Body of pancreas (tissue), 4 donors: ENCODE measurements at places on chromosomes 4 and X.

- DNase-seq, result peak; percentile 53
Observed at GRCh38 chrX:12814420-12814819, 23.2 kb downstream of the PRPS2 start.

DNA sequence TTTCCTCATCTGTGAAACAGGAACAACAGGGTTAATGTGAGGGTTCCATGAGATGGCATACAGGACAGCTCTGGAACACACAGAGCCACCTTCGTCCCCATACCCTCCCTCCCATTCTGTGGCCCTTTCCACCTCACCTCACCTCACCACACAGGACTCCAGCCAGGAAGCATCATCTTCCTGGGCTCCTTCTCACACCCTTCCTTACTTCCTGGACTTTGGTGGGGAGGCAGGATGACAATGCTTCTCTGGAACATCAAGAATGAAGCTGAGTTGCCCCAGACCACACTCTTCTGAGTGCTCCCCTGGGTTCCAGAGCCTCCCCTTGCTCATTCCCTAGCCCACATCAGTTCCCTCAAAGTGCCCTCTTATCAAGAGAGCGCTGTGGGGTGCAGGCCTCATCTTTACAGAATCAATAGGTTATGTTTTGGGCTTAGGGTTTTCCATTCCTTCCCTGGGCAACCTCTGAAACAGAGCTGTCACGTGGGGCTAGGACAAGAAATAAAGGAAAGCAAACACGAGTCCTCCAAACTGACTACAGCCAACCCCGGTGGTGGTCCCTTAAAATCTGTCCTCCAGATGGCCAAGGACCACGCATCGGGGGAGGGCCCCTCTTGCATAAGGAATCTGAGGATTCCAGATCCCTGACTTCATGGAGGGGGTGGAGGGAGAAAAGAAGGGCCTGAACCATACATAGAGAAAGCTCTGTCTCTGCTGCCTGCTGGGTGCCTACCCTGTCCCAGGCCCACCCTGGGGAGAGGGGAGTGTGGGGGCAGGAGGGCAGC, 74.4 kb upstream of the ATP6AP2 start:
- no peak for DNase-seq

- no peak for DNase-seq
Observed at GRCh38 chrX:46621572-46621971, 48.0 kb downstream of the CHST7 start.

- DNase-seq, result no peak
Observed at GRCh38 chr4:24330172-24330571, 254.2 kb downstream of the DHX15 start.

GRCh38 chrX:136189222-136189621, 41.9 kb downstream of the FHL1 start:
- DNase-seq, result no peak

DNA sequence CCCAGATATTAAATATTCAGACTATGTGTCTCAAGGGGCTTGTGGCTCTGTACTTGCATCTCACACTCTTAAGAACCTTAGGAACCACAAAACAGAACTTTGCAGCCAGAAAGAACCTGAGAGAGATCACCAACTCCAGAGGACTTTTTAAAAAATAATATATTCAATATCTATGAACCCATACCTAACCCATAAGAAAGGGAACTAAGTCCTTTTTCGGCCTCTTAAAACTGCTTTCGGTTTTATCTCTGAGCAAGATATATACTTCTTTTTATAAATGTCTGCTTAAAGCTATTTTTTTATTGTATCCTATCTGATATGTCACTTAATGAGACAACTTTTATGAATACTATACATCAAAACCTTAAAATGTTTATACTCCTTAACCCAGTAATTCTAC, 10.9 kb downstream of the SMARCA1 start:
- no peak for DNase-seq

DNA sequence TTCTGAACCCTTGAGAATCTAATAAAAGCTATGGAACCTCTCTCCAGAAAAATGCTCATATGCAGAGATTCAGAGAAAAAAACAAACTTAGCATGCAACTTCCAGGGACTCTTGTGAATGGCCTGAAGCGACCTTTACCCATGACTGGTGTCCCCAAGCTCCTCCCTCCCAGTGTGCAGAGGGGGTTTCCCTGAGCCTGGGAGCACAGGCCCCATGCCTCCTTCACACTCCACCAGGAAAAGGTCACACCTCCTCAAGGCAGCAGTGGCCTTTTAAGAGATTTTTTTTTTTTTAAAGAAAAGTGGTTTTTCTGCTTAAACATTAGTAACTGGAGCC, 13.3 kb upstream of the UBA6 start:
- no peak for DNase-seq

- no peak for DNase-seq
Observed at GRCh38 chrX:154024271-154024670, 4.6 kb upstream of the IRAK1 start.

GRCh38 chr4:184215709-184216328, 1.9 kb downstream of the ENPP6 start:
- no peak for DNase-seq

DNA sequence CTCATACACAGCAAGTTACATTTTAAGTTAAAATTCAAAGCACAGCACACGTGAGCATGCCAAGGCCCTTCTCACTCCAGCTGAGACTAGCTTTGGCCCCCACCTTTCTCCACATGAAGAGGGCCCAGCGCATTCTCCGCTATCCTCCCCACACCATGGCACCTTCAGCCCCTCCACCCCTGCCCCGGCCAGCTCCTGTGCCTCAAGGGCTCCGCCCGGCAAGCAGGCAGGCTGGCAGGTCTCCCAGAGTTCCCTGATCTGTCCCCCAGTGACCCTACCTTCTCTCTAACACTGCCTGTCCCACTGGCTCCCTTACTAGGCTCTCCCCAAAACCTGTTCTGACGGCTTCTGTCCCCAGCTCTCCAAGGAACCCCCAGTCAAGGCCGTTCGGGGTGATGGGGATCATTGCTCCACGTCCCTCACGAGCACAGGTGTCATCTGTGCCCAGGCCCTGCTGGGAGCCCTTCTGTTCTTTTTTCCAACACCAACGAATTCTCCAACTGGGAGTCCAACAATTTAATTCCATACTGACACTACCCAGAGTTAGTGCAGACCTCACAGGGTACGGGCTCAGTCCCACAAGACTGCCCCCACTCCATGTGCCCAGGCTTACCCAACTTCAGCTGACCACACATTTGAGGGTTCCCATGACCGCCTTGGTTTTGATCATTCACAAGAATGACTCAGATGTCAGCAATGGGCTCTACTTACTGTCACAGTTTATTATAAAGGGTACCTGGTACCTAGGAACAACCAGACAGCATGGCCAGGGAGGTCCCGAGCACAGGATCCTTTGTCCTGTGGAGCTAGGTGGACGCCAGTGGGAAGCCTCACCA, 4.2 kb downstream of the LETM1 start:
- DNase-seq, result peak; percentile 51

- no peak for DNase-seq
Observed at GRCh38 chr4:99816545-99817308, at the start of gene DAPP1. Gene DAPP1 (plus strand): TSS chr4:99816827. CDS start chr4:99816914, 87 bp downstream.

DNA sequence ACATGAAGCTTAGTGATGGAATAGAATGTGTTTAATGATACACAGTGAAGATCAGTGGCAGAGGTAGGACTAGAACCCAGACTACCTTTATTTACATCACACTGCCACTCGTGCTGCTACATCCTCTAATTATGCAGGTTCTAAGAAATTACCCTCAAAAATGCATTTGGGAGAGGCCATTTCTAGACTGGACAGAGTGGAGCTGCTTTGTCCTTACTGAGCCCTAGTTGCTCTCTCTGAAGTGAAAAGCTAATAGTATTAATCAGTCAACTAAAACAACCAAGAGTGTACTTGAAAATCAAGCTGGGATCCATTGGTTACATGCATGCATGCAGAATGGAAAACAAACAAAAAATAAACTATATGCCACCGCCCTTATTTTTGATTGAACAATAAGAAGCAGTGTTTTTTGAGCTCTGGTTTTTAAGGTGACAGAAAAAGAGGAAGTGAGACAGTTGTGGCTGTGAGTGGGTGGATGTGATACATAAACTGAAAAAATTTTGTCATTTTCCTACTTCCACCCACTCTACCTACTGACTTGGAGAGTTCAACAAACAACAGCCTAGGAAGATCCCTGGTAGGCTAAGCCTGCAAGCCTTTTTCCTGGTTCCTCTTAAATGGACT, 6.8 kb upstream of the VSIG4 start:
- no peak for DNase-seq

GRCh38 chrX:104961926-104962325, 258.6 kb downstream of the TEX13A start:
- no peak for DNase-seq

DNA sequence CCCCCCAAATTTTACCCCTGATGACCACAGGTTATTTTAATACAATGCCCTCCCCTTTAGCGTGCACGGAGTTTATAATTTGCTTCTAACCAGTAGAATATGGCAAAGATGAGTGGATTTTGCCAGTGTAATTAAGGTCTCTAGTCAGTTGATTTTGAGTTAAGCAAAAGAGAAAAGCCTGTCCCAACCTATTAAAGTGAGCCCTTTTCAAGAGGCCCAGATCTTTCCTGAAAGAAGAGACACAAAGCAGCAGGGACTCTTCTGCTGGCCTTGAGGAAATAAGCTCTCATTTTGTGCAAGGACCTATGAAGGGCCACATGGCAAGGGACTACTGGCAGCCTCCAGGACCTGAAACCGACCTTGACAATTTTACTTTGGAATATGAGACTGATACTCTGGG, 61.9 kb upstream of the GABRG1 start:
- no peak for DNase-seq

GRCh38 chr4:3862640-3863420, 96.6 kb downstream of the ADRA2C start:
- DNase-seq, result no peak

DNA sequence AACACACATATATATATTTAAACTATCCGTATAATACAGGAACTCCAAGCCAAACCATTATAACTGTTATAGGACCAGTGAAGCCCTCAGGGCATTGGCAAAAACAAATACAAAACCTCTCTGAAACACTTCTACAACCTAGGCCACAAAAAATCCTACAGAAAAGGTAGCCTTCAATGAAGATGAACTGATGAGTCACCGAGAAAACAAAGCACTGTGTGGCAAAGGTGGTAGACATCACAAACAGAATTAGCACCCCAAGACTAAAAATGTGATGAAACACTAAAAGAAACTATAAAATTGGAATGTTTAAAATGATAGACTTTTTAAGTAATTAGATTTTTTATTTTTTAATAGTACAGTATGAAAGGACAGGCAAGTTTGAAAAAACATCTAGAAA, 5.5 kb upstream of the HSPA4L start:
- no peak for DNase-seq

DNA sequence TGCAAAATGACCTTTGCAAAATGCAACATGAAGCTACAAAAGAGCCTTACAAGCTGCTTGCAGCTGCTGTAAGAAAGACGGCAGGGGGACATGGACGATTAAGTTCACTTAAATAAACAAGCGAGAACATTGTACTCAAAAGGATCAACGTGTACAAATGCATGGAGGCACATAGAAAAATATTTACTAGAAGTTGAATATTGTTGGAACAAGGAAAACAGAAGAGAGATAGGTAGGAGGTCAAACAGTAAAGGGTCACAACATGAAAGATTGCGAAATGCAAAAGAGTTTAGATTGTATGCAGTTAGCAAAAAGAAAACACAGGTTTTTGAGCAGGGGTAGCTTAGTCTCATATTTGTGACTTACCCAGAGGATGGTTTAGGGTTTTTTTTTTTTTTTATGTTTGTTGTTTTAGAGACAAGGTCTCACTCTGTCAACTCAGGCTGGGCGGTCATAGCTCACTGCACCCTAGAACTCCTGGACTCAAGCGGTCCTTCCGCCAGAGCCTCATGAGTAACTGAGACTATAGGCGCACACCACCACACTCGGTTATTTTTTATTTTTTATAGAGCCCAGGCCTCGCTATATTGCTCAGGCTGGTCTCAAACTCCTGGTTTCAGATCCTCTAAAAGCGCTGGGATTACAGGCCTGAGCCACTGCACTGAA, 1.4 kb upstream of the PHF8 start:
- no peak for DNase-seq

DNA sequence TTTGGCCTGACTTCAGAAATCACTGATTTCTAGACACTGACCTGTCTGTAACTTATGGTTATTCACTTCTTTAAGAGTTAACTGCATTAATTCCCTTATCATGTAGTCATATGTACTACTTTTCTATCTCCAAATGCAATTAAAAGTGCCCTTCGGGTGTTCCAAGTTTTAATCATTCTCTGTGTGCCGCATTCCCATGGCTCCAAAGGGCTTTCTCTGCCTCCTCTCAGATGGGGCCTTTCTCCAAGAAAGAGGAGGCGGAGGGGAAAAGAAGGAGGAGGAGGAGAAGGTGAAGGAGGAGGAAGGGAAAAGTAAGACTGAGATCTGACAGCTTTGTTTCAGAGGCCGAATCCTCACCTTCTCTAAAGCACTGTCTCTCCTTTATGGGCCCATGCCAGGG, 325.8 kb downstream of the LDB2 start:
- DNase-seq, result no peak

DNA sequence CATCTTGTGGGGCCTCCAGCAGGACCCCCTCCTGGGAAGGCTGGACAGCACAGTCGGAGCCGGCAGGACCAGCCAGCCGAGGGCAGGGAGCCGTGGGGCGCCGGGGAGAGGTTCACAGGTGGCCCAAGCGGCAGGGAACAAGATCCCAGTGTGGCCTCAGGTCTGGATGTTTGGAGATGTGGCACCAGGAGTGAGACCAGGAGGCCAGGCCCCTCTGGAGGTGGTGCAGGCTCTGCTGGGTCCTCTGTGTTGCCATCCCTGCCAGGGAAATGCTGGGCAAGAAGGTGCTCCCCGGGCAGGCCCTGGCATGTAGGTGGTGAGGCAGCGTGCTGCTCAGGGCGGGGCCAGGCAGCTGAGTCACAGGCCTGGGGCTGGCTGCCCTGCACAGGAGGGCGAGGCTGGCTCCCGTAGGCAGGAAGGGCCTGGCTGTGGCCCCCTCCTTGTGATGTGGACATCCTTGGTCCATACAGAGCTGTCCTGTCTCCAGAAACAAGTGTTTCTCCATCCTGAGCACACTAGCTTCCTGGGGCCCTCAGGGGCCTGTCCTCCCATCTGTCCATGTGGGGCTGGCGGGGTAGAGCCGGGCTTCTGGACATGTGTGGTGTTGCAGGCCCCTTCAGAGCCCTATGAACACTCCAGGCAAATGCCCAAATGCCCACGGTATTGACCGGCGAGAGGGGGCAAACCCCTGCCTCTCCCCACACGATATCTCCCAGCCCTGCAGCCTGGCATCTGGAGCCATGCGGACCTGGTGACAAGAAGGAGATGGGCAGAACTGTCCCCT, 4.8 kb upstream of the HGFAC start:
- DNase-seq, result peak; percentile 86

GRCh38 chr4:188296331-188296730, 157.1 kb downstream of the TRIML1 start:
- DNase-seq, result no peak

GRCh38 chrX:81367291-81367690, 165.4 kb downstream of the SH3BGRL start:
- no peak for DNase-seq

- no peak for DNase-seq
Observed at GRCh38 chr4:37324546-37324945, 80.0 kb downstream of the NWD2 start.

GRCh38 chr4:182179105-182179504, 64.1 kb upstream of the TENM3 start:
- no peak for DNase-seq
